Stomach (tissue), 19 donors: ENCODE measurements at places on chromosomes 4 and X. TPM values are rescaled to one million over a fixed set of nuclear protein-coding genes. Genes with fewer than 3 reads are reported as not detected.

The FAM156A gene
- 21.1 TPM for total RNA-seq

The MAGEB17 gene
- not detected for total RNA-seq

The GAGE1 gene
- total RNA-seq = not detected

The CENPVL2 gene
- total RNA-seq = not detected

The TCEAL2 gene
- 2.6 TPM for total RNA-seq

The ZDHHC15 gene
- 0.29 TPM for total RNA-seq

The CSAG2 gene
- total RNA-seq = not detected

The ZXDB gene
- 15.6 TPM for total RNA-seq

DNA sequence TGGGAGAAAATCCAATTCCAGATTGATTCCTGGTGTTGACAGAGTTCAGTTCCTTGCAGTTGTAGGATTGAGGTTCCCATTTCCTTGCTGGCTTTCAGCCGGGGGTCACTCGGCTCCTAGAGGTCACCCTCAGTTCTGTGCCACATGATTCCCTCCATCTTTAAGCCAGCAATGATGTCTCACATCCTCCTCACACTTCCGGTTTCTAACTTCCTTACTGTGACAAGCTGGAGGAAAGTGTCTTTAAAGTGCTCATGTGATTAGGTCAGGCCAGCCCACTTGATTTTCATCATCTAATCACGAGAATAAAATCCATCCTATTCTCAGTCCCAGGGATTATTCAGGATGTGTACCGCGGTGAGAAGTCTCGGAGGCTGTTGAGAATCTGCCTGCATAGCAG is 19.4 kb upstream of the SMIM31 start:
- no peak for DNase-seq

DNA sequence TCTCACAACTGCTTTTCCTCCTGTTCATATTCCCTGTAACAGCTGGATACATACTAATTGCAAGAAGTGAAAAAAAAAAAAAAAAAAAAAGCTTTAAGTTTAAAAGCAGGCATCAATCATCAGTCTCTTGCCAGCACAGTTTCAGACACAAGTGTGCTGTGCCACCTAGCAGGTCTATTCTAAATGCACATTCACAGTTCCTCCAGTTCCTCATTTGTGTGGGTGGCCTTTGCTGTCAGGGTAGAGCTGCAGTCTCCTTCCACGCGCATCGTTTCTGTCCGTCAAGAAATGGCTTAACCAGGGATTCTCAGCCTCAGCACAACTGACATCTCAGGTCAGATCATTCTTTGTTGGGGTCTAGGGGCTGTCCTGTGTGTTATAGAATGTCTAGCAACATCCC is 61.6 kb downstream of the SCML1 start:
- no peak for DNase-seq

GRCh38 chr4:142282870-142283431 is 563.1 kb downstream of the INPP4B start:
- peak; percentile 21 for DNase-seq

DNA sequence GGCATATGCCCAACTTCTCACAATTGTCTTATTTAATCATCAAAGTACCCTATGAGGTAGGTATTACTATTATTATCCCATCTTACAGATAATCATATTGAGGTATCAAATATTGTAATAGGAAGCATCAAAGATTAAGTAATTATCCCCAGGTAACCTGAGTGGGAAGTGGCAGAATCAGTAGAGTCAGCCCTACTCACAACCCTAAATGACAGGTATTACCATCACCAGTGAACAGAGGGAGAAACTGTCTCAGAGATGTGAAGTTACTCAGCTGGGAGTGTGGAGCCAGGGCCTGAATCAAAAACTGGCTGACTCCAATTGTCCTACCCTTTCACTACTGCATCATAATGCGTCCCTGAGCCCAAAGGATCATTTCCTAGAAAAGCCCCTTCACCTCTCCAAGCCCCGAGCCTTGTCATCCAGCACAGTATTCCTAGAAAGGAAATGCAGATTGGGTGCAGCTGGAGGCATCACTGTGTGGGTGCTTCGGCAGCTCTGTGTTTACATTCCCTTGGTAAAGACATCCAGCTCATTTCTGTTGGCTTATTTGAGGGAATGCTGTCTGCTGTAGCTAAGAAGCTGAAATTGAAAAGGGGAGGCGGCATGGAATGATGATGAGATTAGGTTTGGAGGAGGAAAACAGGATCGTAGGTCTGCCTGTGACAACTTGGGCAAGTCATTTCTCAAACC is 72.8 kb downstream of the DHX15 start:
- peak; percentile 41 for DNase-seq

GRCh38 chrX:2503591-2504500 is 3.1 kb upstream of the DHRSX start:
- DNase-seq = no peak

DNA sequence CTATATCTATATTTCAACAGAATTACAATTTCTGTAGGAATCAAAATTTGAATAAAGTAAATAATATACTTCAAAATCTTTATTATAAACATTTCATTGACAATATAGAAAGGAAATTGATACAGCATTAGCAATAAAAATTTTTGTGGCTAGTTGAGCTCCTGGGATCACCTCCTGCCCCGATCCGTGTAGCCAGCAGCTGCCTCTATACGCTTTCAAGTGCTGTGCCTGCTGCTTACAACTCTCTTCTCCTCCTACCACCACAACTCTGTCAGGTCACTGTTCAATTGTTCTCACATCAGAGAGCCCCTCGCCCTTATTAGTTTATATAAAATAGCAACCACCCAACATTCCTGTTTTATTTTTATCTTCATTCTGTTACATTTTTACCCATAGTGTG is 27.6 kb downstream of the INPP4B start:
- no peak for DNase-seq

DNA sequence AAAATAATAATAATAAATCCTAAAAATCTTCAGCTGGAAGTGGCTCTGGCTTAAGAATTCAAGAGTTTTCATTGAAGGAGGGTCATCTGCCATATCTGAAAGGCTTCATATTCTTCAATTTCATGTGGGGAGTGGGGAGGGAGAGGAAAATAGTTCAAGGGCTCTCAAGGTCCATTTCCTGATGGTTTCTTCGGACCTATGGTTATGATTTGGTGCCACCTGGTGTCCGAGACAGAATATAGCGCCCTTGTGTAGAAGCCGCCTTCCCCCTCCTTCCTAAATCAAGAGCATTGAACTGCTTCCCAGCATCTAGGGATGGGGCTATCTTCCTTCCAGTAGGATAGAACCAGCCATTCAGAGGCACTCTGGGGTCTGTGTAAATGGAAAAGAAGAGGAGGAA is 34.3 kb downstream of the NLGN3 start:
- DNase-seq = peak; percentile 65
